ENCODE measurements at places on chromosomes 4 and X.

- peak; percentile 90 for DNase-seq
Measured at GRCh38 chr4:6087669-6088341, 69.6 kb upstream of the C4orf50 start.

DNA sequence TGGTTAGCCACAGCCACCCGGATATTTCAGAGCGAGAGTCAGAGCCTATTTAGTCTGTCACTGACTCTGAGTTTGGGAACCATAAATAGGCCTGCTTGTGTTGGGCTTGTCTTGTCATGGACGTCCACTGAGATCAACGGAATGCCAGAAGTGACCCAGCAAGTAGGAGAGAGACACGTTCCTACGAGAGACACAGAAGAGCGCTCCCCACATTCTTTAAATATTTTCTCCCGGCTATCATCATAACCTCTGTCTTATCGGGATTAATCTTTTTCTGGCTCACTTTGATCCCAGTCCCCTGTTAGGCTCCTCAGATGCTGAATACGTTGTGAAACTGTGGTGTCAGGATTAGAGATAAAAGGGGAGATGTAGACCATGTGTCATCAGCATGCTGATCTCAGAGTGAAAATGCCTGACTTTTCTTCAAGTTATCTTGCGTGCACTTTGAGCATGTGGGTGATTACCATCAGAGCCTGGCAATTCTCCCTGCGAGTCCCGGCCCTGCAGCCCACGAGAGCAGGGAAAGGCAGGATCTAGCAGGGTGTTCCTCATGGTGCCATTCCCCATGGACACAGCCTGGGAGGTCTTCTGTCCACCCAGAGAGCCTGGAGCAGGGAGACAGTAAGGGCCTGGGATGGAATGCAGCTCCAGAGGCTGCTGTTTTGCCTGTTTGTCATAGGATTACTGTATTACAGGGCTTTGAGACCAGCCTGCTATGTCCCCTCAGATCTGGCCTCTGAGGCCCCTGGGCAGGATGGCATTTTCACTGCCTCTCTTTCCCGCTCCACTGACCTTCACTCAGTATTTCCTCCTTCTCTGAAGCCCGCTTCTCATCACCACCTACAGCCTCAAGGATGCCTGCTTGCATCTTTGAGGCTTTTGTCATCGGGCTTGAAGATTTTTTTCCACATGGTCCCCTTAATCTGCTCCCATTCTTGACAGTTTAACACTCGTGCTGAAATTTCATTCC lies 2.8 kb upstream of the TENM3 start:
- no peak for DNase-seq

DNA sequence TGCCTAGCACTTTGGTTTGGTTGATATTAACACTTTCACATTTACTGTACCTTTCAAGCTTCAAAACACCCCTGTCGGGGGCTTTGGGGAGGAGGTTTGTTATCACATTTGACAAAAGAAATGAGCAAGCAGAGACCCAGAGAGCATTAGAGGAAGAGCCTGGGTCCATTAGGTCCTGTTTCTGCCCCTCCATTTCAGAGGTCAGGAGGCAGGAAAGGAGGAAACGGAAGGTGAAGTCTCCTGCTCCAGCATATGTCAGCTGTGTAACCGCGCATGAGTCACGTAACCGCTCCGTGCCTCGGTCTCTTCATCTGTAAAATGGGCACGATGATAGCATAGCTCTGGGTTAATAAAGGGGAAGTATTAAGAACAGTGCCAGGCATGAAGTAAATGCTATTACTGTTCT lies 201.9 kb upstream of the BCOR start:
- DNase-seq: no peak

DNA sequence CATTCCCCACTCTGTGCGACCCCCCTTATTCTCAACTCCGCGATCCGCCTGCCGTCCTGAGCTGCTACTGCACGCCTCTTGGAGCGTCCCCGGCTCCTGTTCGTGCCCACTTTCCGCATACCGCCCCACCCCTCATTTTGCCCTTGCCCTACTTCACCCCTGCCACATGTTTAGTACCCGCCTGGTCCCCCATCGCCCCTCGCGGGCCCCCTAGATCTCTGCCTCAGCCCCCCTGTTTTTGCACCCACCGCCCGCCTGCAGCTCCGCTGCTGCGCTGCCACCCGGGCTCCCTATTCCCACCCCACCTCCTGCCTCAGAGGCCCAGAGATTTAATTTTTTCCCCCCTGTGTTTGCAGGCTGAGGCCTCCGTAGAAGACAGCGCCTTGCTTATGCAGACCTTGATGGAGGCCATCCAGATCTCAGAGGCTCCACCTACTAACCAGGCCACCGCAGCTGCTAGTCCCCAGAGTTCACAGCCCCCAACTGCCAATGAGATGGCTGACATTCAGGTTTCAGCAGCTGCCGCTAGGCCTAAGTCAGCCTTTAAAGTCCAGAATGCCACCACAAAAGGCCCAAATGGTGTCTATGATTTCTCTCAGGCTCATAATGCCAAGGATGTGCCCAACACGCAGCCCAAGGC lies 1.4 kb downstream of the MAGED1 start:
- no peak for DNase-seq

- DNase-seq: no peak
Measured at GRCh38 chr4:2330091-2331042, 68.5 kb upstream of the MXD4 start.

GRCh38 chr4:127131527-127131926 lies 501.2 kb upstream of the INTU start:
- DNase-seq: no peak

GRCh38 chr4:70277121-70277520 lies 34.7 kb downstream of the CSN3 start:
- no peak for DNase-seq

GRCh38 chr4:85478576-85478975 lies 3.6 kb downstream of the ARHGAP24 start:
- DNase-seq: no peak

DNA sequence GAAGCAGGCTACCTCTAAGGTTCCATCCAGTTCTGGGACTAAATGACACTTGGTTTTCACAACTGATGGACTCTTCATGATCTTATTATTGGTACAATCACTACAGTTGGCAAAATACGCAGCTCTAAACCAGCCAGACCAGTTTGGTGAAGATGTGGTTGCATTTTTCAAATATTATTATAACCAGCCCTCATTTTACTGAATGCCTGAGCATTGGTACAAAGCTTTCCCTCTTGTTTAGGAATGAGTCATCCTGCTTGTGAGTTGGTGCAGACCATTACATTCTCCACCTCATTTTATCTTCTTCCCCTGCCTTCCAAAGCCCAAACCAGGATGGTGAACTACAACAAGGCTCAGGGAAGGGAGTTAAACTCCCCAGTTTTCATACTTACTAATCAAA lies 223.1 kb downstream of the KDR start:
- DNase-seq: peak; percentile 71

GRCh38 chr4:2259541-2260343 lies 2.2 kb downstream of the MXD4 start:
- no peak for DNase-seq

DNA sequence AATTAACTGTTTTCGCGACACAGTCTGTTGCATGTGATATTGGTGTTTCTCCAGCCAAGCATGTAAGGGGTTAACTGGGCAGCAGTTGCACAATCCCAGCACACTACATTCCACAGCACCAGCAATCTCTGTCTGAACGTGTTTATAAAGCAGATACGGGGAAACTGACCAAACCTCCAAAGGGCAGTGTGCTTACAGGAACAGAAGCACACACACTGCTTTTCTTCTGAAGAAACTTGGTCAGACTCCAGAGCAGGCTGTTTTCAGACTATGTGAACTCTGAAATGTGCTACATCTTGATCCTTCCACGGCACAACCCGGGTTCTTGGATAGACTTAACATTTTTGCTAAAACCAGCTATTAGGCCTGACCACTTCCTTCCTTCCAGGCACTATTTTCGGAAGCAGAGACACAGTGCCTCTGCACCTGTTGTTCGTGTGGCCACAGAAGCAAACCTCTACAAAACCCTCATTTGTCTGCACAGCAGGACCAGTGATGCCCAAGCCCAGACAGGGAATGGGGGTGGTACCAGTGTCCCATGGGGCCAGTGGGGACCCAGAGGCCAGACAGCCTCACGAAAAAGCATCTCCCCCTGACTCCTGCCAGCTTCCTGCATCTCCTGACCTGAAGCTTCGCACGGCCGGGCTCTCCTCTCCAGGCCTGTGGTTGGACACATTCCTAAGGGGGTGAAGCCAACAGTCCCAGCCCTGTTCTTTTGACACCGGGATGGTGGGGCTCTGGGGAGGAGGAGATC lies 90.1 kb downstream of the IRF2 start:
- no peak for DNase-seq

DNA sequence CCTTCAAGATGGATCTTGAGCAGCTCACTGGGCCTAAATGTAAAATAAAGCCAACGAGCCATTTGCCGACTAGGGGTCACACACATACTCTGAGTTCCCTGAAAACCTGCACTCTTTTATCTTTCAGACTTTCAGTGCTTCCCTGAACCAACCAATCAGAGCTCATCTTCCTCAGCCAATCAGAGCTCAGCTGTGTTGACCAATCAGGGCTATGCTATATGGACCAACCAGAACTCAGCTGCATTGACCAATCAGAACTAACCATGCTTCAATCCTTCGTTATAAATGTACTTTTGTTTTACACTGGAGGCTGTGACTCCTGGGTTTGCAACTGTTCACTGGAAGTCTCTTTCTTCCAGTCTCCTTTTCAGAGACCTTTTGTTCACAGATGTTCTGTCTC lies 19.3 kb downstream of the SLC25A53 start:
- peak; percentile 34 for DNase-seq

DNA sequence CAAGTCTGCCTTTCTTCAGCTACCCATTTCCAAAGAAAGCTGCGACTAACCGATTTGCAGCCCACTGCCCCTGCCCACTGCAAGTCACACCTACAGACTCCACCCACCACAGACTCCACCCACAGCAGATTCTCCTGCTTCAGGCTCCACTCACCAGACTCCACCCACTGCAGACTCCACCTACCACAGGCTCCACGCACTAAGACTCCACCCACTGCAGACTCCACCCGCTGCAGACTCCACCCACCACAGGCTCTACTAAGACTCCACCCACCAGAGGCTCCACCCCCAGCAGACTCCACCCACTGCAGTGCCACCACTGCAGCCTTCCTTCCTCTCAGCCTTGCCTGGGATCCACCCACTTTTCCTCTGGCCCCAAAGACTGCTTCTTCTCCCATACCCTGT lies 41.3 kb downstream of the ABLIM2 start:
- DNase-seq: peak; percentile 78

GRCh38 chr4:130147641-130148040 lies 1051.7 kb downstream of the C4orf33 start:
- DNase-seq: no peak

DNA sequence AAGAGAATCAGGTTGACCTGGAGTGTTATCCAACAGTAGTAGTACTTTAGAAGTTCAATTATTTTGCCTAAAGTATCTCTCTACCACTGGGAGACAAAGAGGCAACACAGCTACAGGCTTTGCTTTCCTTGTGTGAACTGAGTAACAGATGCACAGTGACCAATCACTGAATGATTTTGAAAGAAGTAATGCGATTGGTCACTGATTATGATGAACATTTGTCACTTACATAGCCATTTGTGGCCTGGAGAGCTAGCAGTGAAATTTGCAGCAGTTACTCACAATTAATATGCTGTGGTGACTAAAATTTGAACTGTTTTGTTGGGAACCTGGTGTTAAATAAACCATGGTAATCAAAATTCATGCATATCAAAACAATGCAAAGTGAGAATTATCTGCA lies 508.7 kb upstream of the DIPK2B start:
- no peak for DNase-seq

DNA sequence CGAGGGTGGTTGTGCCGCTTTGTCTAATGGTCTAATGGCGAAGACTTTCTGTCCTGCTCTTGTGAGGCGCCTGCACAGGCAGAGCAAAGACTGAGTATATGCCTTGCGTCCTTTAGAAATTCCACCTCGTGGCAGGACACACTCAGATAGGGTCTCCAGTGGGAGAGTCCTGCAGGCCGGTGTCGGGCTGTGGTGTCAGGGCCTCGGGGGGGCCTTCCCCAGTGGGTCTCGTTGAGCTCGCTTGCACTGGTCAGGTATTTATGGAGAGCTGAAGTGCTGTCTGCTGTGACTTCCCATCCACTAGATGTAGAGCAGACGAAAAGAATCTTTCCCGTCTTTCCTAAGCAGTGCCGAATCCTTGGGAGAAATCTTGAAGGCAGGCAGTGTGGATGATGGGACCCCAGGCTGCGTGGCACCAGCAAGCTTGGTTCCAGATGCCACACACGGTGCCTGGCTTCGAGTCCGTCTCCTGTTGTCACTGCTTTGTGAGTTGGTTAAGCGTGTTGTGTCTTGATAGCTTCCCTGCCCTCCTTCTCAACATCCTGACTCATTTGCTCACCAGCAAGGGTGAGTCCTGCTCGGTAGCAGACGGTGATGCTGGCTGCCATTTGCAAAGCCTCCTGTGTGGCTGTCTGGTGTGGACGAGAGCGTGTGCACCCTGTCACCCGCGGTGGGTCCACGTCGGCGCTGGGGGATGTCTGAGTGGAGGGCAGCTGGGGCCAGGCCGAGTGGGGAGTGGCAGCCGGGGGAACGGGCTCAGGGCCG lies 20.5 kb downstream of the MAEA start:
- DNase-seq: no peak

DNA sequence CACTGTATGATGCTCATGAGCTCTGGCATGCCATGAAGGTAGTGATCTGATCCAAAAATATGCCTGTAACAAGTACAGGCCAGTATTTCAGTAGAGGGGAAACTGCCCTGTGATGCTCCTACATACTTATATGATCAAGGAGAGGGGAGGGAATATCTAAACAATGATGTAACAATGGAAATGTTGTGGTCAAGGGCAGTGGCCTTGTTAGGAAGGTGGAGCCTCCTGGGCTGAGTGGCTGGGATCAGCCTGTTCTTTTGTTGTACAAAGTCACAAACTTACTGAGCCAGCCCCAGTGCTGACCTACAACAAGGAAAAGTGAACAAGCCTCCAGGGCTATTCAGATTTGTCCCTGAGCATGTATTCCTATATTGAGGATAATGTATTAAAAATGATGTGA lies 70.3 kb downstream of the ANXA10 start:
- DNase-seq: peak; percentile 16

GRCh38 chrX:85994228-85994627 lies 53.1 kb downstream of the CHM start:
- DNase-seq: peak; percentile 59

- DNase-seq: no peak
Measured at GRCh38 chr4:144190009-144190408, 49.5 kb upstream of the GYPA start.

DNA sequence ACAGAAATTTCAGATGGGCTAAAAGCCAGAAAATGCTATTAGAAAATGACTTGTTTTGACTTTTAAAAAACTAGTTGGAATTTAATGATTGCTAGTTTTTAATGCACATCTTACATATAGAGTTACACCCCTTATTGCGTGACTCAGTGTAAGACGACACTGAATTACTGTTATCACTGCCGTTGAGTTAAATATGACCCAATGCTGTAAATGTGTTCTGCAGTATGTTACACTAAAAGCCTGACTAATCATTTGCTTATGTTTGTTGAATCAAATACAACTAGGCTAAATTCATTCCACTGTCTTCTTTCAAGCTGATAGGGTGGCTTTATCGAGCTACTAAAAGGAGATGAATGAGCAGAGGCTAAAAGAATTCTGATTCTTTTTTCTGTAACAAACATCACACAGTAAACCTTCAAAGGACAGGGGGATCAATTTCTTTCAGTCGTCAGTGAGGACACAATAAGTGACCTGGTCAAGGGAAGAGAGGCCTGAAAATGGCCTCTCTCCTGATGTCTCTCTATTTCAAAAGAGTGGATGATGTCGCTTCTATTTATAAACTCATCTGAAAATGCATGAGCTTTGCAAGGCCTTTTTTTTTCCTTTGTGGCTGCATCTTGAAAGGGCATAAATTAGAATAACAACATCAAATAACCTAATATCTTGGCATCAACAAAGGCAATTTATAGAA lies 142.2 kb upstream of the KCNIP4 start:
- DNase-seq: peak; percentile 17

Measured in DMS53 (cell line).